ENCODE measurements at places on chromosomes 5 and 9.

- no peak for DNase-seq
These were observed 76.0 kb downstream of the DAB2IP start for GRCh38 chr9:121727295-121728020.

DNA sequence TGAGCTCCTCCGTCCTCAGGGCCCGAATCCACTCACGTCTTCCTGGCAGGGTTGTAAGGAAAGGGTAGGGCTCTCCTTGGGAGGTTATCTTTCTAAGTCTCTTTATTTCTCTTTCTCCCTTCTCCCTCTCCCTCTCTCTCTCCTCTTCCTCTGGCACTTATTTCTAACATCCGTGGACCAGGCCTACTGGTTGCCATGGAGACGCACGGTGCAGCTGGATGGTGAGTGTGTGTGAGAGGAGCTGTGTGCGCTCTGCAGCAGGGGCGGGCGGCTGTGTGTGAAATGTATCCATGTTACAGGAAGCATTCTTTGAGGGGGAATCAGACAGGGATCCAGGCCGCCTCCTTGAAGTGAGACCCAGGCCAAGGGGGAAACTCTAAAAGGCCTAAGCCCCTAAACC lies 32.2 kb downstream of the PCDH1 start:
- no peak for DNase-seq

DNA sequence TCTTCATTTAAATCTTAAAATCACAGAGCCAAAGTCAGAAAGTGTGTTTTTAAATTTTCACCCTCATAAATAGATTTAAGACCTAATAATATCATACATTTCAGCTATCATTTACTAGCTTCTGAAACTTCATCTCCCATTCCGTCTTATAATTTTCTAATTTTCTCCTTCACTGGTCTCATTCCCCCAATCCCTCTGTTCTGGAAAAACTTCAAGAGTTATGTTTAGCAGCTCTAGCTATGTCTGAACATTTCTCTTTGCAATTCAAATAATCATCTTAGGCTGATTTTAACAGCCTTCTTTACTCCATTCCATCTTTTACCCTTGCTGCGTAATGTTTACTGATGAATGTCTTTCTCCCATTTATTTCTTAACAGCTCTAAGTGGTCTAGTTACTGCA lies 192.4 kb downstream of the SLF1 start:
- no peak for DNase-seq

DNA sequence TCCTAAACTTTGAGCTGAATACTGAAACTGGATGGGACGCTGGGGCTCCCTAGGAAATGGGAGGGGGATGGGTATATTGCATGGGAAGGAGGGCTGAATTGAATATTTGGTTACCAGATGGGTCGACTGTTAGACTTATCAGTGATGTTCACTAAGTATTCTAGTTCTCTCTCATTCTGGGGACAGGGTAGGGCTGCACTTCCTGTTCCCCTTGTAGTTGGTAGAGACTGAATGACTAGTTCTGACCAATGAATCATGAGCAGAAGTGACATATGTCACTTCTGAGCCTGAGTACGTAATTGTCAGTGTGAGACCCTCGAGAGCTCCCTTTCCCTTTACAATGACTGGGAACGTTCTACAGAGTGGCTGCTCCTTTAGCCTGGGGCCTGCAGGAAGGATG lies 55.5 kb upstream of the DMRT1 start:
- DNase-seq: no peak

DNA sequence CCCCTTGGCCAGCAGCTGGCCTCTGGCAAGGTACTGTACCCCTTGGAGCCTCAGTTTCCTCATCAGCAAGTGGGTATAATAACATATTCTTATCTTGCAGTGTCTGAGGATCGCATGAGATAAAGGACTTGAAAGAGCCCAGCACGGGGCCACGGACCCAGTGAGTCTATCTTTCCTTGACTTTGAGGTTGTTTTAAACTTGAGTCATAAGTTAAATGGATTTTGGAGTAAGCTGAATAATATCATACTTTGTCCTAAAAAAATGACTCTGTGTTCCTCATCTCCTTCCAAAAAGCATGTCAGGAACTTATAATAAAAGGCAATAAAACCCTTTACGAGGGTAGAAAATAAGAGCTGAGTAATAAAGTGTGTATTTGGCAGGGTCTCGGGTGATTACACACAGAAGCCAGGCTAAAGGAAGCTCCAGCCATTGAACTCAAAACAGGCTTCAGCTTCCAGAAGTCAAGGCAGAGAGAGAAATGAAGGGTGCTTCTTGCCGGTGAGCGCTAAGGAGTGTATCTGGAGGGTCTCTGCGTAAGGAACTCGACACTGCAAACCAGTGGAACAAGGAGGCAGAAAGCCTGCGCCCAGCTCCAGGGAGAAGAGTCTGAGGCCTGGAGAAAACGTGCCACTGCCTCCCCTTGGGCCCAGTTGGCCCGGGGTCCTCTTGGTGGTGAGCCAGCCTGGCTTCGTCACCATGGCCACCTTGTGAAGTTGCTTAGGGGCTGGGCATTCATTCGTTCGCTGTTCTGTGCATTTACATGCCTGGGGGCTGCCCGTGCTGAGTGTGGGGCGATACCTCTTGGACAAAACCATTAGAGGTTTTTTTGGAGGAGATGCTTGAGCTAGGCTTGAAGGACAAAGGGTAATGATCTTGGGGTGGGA lies 72.4 kb upstream of the PHYKPL start:
- DNase-seq: no peak

DNA sequence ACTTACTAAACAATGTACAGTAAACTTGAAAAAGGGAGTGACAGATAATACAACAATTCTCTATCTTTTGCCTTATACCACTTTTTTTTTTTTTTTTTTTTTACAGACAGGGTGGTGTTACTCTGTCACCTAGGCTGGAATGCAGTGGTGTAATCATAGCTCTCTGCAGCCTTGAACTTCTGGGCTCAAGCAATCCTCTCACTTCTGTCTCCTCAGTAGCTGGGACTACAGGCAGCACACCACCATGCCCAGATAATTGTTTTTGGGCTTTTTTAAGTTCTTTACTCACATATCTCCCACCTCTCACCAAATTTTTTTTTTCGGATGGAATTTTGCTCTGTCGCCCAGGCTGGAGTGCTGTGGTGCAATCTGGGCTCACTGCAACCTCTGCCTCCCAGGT lies 171.9 kb upstream of the SLC12A2 start:
- no peak for DNase-seq

- DNase-seq: no peak
These were observed 9.5 kb downstream of the AQP3 start for GRCh38 chr9:33437898-33438297.

DNA sequence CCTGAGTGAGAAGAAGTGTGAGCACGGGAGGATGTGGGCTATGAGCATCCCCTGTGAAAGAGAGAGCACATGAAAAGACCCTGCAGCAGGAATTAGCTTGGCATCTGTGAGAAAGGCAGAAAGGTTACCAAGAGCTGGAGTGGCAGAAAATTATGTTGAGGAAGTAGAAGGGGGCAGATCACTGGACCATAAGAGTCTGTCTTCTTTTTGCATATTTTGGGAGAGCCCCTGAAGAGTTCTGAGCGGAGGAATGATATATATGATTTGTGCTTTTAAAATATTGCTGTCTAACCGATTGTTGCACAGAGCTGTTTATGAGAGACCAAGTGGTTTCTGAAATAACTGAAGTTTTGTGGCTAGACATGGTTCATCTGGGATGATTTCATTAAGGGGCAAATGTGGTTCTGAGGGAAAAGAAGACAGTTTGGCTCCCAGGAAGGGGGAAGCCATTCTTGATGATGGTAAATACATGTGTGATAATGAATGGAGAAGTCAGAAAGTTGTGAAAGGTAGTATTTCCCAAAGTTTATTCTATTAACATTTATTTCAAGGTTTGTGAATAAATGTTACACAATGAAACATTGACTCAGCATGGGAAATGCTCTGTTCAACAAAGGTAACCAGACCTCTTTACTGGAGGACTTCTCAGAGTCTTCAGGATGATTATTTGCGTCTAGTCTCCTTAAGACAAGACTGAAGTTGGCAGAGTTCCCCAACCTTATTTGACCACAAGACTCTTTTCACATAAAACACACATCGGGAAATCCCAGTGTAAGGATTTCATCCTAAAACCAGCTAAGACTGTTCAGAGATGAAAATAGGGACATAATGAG lies 31.5 kb upstream of the ADRB2 start:
- no peak for DNase-seq
